ENCODE measurements at places on chromosomes 1 and 21. TPM values are rescaled to one million over a fixed set of nuclear protein-coding genes. Genes with fewer than 3 reads are reported as not detected.

DNA sequence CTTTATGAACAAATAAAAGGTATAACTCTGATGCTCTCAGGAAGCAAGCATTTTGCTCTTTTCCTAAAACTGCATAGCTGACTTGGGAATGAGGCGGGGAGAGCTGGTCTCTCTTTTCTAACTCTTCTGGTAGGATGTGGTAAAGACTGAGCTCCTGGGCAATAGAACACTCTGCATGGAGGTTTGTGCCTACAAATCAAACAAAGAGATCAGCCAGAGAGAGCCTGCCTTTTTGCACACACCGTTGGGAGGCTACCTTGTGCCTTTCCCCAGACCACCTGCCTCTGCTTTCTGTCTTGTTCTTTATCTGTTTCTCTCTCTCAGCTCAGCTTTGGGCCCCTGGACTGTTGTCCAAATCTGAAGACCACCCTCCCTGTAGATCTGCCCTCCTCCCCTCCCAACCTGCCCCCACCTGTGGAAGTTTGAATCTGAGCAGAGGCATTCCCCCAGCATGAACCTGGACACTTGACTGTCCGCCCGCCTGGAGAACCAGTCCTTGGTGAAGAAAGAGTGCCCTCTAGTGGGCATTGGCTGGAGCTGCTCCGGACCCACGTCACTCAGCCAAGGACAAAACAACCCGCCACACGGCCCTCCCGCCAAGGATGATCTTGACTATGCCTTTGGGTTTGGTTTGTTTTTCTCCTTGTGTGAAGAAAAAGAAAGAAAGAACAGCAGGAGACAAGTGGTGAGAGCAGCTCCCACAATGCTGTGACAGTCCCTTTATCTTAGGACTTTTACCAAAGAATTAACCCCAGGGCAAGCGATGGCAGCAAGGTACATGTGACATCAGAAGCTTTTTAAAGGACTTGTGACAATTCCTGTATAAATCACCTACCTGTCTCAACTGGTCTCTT, 228.2 kb downstream of the PBX1 start:
- peak; percentile 91 for DNase-seq
- no peaks in the 10 kb centered on the region for H3K36me3 ChIP-seq
- H3K27ac ChIP-seq = peak overlapping the region; percentile 57
- peaks cover 62% of the 10 kb centered on the region for H3K4me1 ChIP-seq
- H3K27me3 ChIP-seq = no peaks in the 10 kb centered on the region

GRCh38 chr1:154943649-154944400, 7.3 kb upstream of the PMVK start:
- no peak overlapping the region for H3K27ac ChIP-seq
- no peaks in the 10 kb centered on the region for H3K27me3 ChIP-seq
- no peak for DNase-seq
- no peak overlapping the region for H3K4me3 ChIP-seq
- H3K4me1 ChIP-seq = peaks cover 19% of the 10 kb centered on the region

DNA sequence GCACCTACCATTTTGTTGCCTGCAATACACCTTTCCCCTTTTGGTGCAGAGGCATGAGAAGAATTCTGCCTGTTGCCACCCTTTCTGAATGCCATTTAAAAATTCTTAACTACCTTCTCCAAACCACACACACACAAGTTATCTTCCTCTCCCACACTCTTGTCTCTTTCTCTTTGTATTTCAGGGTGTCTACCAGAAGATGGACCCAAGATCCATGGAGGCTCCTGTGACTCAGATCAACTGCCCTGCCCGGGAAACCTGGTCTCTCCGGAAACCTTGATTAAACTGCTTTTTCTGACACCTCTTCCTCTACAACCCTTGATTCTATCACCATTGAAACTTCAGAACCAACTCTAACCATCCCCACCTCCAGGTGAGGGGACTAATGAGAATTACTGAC, 2.4 kb upstream of the TARS2 start:
- DNase-seq = no peak
- no peaks in the 10 kb centered on the region for H3K27me3 ChIP-seq
- no peak overlapping the region for H3K4me3 ChIP-seq
- peaks cover 7% of the 10 kb centered on the region for H3K4me1 ChIP-seq
- H3K36me3 ChIP-seq = no peaks in the 10 kb centered on the region

DNA sequence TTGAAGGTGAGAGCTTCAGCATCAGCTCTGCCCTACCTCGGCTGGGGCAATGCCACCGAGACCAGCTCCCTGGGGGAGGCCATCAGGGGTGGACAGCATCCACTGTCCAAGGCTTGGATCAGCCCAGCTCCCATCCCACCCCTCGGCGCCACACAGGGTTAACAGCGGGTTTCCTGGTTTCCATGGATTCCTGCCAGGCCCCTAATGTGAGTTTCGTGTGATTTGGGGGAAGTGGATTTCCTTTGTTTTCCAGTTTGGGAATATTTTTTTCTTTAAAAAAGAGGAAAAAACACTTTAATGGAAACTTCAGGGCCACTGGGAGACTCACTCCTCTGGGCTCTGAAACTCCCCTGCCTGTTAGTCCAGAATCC, 34.3 kb downstream of the CASZ1 start:
- H3K36me3 ChIP-seq = no peaks in the 10 kb centered on the region
- no peak overlapping the region for H3K4me3 ChIP-seq
- H3K4me1 ChIP-seq = peaks cover 26% of the 10 kb centered on the region
- H3K27ac ChIP-seq = no peak overlapping the region
- DNase-seq = no peak
- H3K27me3 ChIP-seq = no peaks in the 10 kb centered on the region

DNA sequence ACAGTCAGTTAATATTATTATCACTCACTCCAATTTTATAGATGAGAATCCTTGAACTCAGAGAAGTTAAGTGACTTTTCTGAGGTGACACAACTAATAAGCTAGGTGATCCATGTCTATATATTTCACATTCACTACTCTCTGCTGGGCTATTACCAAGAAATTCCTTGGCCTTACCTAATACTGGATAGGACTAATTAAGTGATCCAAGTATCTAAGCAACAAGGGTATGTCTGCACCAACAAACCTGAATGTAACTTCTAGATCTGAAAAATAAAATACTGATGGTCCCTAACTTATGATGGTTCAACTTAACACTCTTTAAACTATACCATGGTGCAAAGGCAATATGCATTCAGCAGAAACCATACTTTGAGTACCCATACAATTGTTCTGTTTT, 14.8 kb upstream of the CASQ2 start:
- H3K36me3 ChIP-seq = no peaks in the 10 kb centered on the region
- DNase-seq = no peak
- no peaks in the 10 kb centered on the region for H3K4me1 ChIP-seq

DNA sequence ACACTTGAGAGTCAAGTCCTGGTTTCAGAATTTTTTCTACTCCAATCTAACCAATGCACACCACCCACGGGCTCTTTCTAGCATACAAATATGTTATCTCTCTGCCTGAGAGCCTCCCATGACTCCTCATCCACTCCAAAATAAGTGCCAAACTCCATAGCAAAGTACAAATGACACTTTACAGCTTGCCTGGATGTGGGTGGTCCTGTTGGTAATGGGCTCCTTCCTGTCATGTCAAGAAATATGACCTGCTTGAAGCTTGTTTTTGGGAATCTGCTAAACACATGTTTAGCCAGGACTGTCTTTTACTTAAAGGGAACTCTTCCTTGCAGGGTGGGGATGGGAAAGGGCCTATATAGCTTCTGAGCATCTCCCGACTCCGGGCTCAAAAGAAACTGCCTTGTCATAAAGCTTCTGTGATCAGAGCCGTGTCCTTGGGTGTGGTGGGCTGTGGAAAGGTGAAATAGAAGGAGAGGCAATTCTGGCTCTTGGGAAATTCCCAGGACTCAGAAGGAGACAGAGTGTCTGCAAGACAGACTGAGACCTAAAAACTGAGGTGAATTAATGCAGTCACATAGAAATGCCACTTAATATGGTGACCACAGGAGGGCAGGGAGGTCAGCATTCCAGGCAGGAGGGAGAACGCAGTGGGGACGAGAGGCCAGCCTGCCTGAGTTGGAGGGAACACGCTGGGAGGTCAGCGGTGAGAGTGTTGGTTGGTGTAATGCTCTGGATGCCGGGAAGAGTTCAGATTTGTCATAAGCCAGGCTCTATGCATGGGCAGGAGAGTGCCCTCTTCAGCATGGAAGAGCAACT, 6.1 kb upstream of the IGFN1 start:
- no peaks in the 10 kb centered on the region for H3K27me3 ChIP-seq
- no peaks in the 10 kb centered on the region for H3K36me3 ChIP-seq
- H3K4me3 ChIP-seq = no peak overlapping the region
- DNase-seq = peak; percentile 46
- no peaks in the 10 kb centered on the region for H3K4me1 ChIP-seq

DNA sequence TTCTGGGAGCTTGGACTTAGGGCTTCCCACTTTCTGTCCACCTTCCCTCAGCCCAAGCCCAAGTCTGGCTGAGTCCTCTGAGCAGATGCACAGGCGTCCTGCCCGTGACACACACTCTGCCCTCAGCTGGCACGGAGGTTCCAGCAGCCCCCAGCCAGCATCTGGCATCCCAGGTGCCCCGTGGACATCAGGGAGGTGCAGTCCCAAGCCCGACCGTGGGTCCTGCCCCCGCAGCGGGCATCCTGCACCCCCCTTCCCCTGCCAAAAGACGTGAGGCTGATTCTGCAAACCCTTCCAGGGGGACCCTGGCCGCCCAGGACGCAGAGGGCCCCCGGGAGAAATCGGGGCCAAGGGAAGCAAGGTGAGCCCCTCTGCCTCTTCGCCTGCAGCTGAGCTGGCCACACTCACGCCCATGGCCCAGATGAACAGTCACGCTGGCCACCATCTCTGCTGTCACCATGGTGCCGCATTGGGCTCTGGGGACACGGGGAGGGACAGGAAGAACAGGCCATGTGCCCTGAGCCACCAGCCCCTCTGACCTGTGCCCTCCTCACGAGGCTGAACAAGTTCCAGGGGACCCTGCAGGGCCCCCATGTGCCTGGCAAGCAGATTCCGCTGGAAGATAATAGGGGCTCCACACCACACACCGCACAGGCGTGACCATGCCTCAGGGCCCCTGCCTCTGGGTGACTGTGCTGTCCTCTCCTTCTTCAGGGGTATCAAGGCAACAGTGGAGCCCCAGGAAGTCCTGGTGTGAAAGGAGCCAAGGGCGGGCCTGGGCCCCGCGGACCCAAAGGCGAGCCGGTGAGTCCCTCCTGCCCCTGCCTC, 20.6 kb downstream of the COL6A2 start:
- no peaks in the 10 kb centered on the region for H3K36me3 ChIP-seq
- DNase-seq = peak; percentile 7
- no peak overlapping the region for H3K4me3 ChIP-seq
- H3K27ac ChIP-seq = no peak overlapping the region
- no peaks in the 10 kb centered on the region for H3K27me3 ChIP-seq
- no peaks in the 10 kb centered on the region for H3K4me1 ChIP-seq

- no peak overlapping the region for H3K27ac ChIP-seq
- H3K4me3 ChIP-seq = no peak overlapping the region
- DNase-seq = no peak
- no peaks in the 10 kb centered on the region for H3K4me1 ChIP-seq
- no peaks in the 10 kb centered on the region for H3K27me3 ChIP-seq
These were observed 126.1 kb downstream of the PSMG1 start for GRCh38 chr21:39057121-39057520.

- H3K27me3 ChIP-seq = no peaks in the 10 kb centered on the region
- DNase-seq = no peak
- no peak overlapping the region for H3K27ac ChIP-seq
- H3K4me1 ChIP-seq = no peaks in the 10 kb centered on the region
These were observed 5.6 kb downstream of the COL8A2 start for GRCh38 chr1:36119456-36119855.

DNA sequence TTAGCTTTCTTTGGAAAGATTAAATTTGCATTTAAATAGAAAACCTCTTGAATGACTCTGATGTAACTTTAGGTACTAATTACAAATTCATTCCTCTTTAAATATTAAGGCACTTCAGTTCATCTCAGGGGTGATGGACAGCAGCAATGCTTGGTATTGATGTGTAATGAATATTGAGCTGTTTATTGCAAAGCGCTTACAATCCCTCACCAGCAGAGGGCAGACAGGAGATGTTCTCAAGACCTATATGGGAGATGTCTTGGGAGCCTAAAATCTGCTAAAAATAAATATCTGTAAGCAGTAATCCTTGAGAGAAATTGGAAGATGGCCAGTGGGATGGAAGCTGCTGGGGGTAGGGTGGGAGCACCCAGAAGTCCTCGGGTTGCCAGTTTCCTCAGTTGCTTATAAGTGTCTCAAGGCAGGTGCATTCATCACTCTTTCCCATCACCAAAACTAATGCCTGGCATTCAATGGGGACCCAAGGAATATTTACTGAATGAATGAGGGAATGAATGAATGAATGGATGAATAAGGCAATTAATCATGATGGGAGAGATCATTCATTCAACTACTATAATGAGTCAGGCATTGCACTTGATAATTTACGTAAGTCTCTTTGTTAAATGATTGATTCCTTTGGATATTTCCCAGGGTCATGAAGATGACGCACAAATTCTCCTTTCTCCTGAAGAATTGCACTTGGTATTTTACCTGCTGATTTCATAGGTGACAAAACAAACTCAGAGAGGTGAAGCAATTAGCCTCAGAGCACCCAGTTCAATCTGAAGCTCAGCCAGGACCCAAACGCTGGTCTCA, 2.3 kb downstream of the KLHDC8A start:
- peak; percentile 68 for DNase-seq
- no peaks in the 10 kb centered on the region for H3K27me3 ChIP-seq
- peak overlapping the region; percentile 17 for H3K27ac ChIP-seq
- peaks cover 21% of the 10 kb centered on the region for H3K4me1 ChIP-seq
- no peak overlapping the region for H3K4me3 ChIP-seq
- H3K36me3 ChIP-seq = no peaks in the 10 kb centered on the region

DNA sequence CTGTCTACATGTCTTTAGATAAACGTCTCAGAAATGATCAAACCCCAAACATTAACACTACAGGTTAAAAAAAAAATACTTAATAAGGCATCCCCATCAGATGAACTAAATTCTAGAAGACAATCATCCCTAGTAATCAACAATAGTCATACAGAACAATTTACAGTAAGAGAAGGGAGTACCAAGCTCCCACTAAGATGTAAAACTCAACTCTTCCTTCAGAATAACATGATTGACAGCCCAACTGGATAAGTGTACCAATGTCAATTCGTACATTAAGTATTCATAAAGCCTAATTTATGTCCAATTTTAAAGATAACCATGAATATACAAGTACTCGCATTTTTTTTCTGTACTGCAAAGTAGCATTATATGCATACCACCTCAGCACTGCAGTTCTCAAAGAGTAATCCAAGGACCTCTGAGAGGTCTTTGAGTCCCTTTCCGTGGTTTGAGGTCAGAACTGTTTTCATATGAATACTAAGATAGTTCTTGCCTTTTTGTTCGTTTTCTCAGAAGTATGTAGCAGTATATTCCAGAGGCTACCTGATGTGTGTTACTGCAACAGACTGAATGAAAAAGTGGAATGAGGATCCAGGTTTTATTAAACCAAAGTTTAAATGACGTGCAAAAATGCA, 6.6 kb downstream of the SCAF4 start:
- no peaks in the 10 kb centered on the region for H3K27me3 ChIP-seq
- no peak overlapping the region for H3K4me3 ChIP-seq
- no peaks in the 10 kb centered on the region for H3K36me3 ChIP-seq
- peaks cover 60% of the 10 kb centered on the region for H3K4me1 ChIP-seq
- H3K27ac ChIP-seq = no peak overlapping the region
- no peak for DNase-seq

RHD gene
- not detected for total RNA-seq

ZDHHC18 gene
- 5.7 TPM for total RNA-seq

DENND2C gene
- 3.0 TPM for total RNA-seq

POU3F1 gene
- not detected for total RNA-seq

Measured in body of pancreas (tissue), 4 donors.